ENCODE measurements at places on chromosomes 11 and 22.

GRCh38 chr11:7869467-7869866, 61.6 kb downstream of the OR10A6 start:
- no peak for DNase-seq

DNA sequence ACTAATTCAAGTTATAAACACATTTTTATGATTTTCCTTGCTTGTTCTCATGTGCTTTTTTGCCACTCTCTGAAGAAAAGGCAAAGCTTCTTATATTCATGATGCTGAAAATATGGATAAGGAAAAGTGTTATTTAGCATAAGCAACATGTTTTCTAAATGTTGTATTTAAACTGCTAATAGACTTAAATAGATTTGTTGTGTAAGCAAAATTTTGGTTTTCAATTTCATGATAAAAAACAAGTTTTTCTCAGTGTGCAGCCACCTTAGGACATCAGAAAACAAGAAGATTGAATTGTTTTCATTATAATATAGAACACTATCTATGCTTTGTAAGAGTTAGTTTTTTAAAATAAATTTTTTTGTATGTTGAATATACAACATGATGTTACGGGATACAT, 2.3 kb downstream of the OR4A16 start:
- DNase-seq = no peak

DNA sequence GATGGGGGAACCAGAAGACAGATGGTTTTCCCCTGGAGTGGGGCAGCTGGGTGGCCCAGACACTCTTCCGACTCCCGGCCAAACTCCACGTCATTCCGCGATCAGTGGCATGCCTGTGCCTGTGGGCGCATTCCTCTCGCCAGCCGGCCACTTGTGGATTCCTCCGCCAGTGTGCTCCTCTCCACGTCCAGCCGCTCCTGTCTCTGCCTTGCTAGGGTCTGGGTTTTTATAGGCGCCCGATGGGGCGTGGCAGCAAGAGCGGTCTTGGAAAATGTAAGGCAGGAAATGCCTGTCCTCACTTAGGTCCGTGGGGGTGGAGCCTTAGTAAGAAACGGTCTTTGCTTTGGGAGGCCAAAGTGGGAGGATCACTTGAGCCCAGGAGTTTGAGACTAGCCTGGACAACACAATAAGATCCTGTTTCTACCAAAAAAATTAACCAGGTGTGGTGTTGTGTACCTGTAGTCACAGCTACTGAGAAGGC, 81.6 kb upstream of the SEPTIN5 start:
- no peak for DNase-seq

DNA sequence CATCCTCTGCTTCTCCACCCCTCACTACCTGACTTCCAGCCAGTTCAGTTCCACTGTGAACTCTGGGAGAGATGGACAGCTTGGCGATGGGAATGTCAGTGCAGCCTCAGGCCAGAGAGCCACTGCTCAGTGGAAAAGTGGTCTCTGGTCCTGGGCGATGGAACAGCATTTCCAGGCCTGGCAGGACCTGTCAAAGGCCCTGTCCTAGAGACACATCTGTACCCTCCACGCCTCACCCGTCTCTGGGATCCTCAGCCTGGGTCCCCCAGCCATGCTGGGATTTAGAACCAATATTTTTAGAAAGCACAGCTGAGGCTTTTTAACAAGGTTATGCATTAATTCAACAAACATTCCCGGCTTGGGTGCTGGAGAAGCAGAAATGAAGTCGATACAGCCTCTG, 165.7 kb downstream of the MN1 start:
- no peak for DNase-seq

DNA sequence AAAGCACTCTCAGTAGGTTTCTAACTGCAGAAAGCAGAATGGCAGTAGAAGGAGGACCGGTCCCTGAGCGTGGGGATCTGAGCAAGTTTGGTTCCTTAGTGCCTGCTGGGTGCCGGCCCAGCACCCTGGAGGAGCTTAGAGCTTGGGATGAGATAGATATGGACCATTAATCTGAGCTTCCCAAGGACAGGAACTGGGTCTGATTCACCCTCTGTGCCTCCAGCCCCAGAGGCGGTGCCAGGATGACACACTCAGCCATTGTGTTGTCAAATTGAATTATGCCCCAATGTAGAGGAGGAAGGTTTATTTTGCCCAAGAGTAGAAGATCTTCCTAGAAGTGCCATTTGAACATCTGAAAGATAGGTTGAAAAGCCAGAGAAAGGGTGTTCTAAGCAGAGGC, 4.3 kb downstream of the ZC3H7B start:
- no peak for DNase-seq

DNA sequence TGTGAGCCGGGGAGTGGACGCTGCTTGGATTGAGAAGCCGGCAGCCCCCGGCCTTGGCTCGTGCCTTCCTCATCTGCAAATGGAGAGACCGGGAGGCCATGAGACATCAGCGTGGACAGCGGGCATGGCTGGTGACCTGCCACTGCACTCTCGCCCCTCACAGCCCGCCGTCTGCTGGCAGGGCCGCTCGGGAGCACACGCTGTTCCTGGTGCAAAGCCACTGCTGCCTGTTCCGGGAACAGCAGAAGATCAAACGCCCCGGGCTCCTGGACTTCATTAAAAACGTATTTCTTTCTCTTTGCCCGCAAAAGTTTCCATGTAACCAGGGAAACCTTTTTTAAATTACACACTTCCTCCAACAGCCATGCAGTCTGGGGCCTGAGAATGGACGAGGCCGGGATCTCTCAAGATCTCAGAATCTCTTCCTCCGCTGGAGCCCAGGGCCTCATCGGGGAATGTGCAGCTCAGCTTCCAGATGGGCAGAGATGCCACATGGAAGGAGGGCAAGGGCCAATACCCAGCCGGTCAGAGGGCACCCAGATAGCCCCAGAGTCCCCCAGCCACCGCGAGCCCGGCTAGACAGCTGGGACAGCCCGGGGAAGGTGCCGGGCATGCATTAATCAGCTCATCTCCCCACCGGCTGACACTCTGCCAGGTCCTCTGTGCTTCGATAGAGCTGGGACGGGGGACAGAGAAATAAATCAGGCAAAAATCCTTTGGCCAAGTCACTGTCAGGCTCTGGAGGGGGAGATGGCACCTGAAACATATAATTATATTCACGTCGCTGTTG, 62.8 kb upstream of the PRR5 start:
- DNase-seq = no peak

Data from NCI-H2081 (cell line).